Ovary (tissue), 10 donors: ENCODE measurements at places on chromosomes 6 and 20. TPM values are rescaled to one million over a fixed set of nuclear protein-coding genes. Genes with fewer than 3 reads are reported as not detected.

Gene WFDC5
- polyA plus RNA-seq: not detected

Gene MUC21
- polyA plus RNA-seq: not detected

Gene DLL1
- polyA plus RNA-seq: 0.90 TPM

Gene TRIM39
- 16.7 TPM for polyA plus RNA-seq

Gene FAM83C
- polyA plus RNA-seq: not detected

Gene PGC
- polyA plus RNA-seq: 0.81 TPM

DNA sequence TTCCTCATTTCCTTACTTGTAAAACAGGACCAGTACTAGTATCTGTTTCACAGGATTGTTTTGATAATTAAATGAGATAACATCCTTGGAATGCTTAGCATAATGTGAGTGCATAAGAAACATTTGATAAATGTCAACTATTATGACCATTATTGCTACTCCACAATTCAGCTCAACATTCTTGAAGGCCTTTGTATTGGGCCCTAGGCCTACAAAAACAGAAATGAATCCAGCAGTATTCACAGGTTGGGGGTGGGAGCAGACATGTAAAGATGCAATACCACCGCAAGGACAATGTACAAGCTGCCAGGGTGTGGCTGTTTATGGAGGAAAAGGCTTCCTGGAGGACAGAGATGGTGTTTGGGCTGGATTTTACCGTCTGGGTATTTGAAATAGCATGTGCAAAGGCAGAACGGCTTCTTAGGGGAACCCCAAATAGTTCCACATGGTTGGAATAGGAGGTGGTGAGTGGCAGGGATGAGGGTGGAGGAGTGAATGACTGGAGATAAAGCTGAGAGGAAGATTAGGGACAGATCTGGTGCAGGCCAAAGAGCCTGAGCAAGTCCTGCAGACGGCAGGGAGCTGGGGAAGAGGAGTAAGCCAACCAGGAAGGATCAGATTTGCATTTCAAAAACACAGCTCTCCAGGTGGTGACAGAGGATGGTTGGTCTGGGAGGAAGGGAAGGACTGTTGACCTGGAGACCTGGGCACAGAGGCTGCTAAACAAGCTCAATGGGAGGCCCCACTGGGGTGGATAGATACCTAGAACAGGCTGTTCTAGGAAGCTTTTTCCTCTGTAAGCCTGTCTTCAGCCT is 57.0 kb upstream of the EPB41L1 start:
- peaks cover 3% of the 10 kb centered on the region for H3K4me1 ChIP-seq
- H3K27me3 ChIP-seq: no peaks in the 10 kb centered on the region
- H3K27ac ChIP-seq: no peak overlapping the region
- H3K36me3 ChIP-seq: no peaks in the 10 kb centered on the region

DNA sequence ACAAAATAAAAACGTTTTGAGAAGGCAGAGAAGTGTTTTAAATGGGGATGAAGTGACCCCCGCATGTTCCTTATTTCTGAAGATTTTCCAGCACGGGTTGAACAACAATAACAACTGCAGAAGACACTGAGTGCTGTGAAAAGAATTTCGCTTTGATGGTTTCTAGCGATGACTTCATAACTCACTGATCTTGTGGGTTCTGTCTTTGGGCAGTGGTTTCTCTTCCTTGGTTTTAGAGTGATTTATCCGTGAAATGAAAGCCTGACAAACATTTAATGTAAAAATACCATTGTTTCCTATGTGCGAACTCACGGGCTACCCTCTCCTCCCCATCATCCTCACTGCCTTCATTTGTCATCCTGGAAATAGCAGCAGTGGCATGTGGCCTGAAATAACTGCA is 793.9 kb downstream of the QKI start:
- H3K27ac ChIP-seq: no peak overlapping the region
- DNase-seq: no peak
- no peaks in the 10 kb centered on the region for H3K36me3 ChIP-seq
- H3K4me1 ChIP-seq: no peaks in the 10 kb centered on the region

DNA sequence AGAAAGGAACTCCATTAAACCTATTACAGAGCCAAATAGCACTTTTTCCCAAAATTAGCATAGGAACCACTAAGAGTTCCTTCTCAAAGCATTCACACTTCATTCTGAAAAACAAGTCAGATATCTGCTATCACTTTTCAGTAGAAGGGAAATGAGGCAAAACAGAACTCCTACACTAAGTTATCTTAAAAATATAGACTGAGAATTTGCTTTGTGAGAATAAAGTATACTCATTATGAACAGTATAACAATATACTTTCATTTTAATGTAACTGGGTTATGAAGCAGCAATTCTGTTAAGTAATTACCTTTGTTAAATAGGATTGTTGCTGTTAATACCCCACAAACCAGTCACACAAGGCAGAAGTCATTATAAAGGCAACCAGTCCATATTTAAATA is 8.7 kb downstream of the MTRF1L start:
- no peaks in the 10 kb centered on the region for H3K36me3 ChIP-seq
- H3K27me3 ChIP-seq: no peaks in the 10 kb centered on the region
- H3K27ac ChIP-seq: no peak overlapping the region
- no peak overlapping the region for H3K4me3 ChIP-seq
- DNase-seq: no peak

GRCh38 chr20:25071734-25072133 is 10.2 kb downstream of the VSX1 start:
- no peak overlapping the region for H3K27ac ChIP-seq
- no peaks in the 10 kb centered on the region for H3K27me3 ChIP-seq
- no peak for DNase-seq
- no peaks in the 10 kb centered on the region for H3K4me1 ChIP-seq

- no peak overlapping the region for H3K4me3 ChIP-seq
- H3K27me3 ChIP-seq: no peaks in the 10 kb centered on the region
- H3K27ac ChIP-seq: no peak overlapping the region
- DNase-seq: no peak
- H3K36me3 ChIP-seq: no peaks in the 10 kb centered on the region
These were observed 46.5 kb downstream of the SLC22A3 start for GRCh38 chr6:160394654-160395035.

GRCh38 chr6:85403331-85404015 is 46.4 kb upstream of the NT5E start:
- no peaks in the 10 kb centered on the region for H3K4me1 ChIP-seq
- H3K27me3 ChIP-seq: no peaks in the 10 kb centered on the region
- DNase-seq: no peak
- H3K4me3 ChIP-seq: no peak overlapping the region
- H3K36me3 ChIP-seq: no peaks in the 10 kb centered on the region

DNA sequence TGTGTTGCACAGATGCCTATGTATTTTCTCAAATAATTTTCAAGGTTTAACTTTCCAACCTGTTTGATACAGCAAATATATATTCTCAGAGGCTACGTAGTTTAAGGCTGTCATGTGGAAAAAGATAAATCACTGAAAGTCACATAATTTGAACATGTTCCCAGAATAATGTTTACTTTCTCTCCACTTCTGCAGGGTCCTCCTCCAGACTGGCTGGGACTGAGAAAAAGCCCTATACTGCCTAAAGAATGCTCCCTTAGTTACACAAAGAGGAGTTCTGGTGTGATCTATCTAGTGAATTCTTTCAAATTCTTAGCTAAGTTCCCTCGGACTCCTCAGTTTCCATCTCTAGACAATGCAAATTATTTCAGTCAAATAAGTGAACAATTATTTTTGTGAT is 411.0 kb downstream of the C6orf118 start:
- no peak overlapping the region for H3K27ac ChIP-seq
- DNase-seq: no peak
- no peaks in the 10 kb centered on the region for H3K36me3 ChIP-seq
- no peak overlapping the region for H3K4me3 ChIP-seq
- no peaks in the 10 kb centered on the region for H3K27me3 ChIP-seq
- H3K4me1 ChIP-seq: no peaks in the 10 kb centered on the region

DNA sequence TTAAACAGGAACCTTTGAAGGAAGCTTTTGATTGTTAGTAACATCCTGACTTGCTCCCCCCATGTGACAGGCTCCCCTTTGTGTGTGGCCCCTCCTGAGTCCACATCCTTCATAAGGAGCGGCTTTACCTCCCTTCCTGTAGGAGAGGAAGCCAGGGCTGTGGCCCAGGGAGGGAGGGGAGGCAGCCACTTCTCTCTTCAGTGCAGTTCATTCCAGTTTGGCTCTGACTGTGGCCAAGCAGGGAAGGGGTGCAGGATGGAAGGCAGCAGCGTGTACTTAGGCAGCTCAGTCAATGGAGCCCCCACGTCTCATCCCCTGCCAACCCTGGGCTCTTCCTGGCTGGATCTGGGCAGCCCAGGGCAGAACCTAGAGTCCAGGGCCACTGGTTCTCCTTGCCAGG is 295.2 kb downstream of the QKI start:
- peaks cover 2% of the 10 kb centered on the region for H3K4me1 ChIP-seq
- H3K27me3 ChIP-seq: no peaks in the 10 kb centered on the region
- no peak overlapping the region for H3K27ac ChIP-seq
- H3K36me3 ChIP-seq: no peaks in the 10 kb centered on the region

- H3K36me3 ChIP-seq: no peaks in the 10 kb centered on the region
- no peak overlapping the region for H3K4me3 ChIP-seq
- H3K4me1 ChIP-seq: no peaks in the 10 kb centered on the region
These were observed 254.8 kb upstream of the STXBP5 start for GRCh38 chr6:146949425-146949824.

GRCh38 chr6:133966654-133967329 is 13.8 kb downstream of the TBPL1 start:
- H3K4me1 ChIP-seq: peaks cover 3% of the 10 kb centered on the region
- no peak overlapping the region for H3K27ac ChIP-seq
- H3K36me3 ChIP-seq: no peaks in the 10 kb centered on the region
- H3K27me3 ChIP-seq: no peaks in the 10 kb centered on the region

GRCh38 chr6:108732091-108732870 is 115.9 kb upstream of the ARMC2 start:
- no peak for DNase-seq
- H3K4me1 ChIP-seq: no peaks in the 10 kb centered on the region
- no peaks in the 10 kb centered on the region for H3K27me3 ChIP-seq
- no peak overlapping the region for H3K27ac ChIP-seq

DNA sequence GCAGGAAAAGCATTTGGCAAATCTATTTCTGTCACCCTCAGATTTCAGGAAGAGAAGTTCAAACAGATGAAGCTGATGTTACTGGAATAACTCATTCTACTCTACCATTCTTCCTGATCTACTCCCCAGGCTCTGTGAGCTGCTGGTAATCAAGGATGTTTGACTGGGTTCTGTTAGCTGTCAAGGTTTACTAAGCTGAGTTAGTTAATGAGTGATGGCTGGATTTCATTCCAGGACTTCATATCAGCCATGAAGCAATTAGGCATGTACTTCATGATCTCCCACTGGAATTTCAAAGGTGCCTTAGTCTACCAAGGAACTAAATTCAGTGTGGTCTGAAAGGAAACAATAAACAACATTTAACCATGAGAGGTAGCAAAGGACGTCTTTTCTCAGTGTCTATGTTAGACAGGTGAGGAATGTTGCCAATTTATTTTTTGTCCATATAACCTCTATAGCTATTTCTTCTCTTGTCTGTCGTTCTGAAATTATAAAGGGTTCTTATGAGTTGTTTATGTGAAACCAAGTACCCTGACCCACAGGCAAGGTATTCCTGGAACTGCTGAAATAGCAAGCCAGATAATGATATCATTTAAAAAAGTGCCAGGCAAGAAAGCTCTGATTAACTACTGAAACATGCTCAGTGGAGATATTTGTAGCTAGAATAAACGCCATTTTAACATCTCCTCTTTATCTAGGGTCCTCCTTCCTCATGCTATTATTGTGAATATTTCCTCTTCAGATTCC is 112.9 kb downstream of the BACH2 start:
- no peak overlapping the region for H3K4me3 ChIP-seq
- no peaks in the 10 kb centered on the region for H3K4me1 ChIP-seq
- no peaks in the 10 kb centered on the region for H3K36me3 ChIP-seq
- DNase-seq: no peak
- H3K27ac ChIP-seq: no peak overlapping the region

DNA sequence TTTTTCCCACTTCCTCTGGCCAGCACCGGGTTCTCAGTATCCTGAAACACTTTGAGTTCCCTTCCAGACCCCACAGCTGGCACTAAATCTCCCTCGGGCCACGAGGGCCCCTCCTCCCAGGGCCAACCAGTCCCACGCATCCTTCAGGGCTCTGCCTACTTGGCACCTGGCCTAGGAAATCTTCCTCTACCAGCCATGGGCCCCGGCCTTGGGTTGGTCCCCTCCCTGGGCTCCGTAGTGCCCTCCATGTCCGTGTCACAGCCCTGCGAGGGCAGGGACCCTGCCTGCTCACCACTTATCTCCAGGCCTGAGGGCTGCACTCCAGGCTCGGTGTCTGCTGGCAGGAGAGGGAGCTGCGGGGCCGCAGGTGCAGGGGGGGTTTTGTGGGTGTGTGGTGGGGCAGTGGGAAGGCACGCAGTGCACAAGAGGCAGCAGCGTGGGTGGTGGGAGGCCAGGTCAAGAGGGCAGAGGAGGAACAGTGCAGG is 48.8 kb upstream of the CDH22 start:
- H3K36me3 ChIP-seq: no peaks in the 10 kb centered on the region
- H3K4me3 ChIP-seq: no peak overlapping the region
- H3K27ac ChIP-seq: peak overlapping the region; percentile 44
- H3K4me1 ChIP-seq: peaks cover 12% of the 10 kb centered on the region
- DNase-seq: peak; percentile 48

- no peaks in the 10 kb centered on the region for H3K36me3 ChIP-seq
- H3K27me3 ChIP-seq: no peaks in the 10 kb centered on the region
- no peak overlapping the region for H3K4me3 ChIP-seq
- peaks cover 4% of the 10 kb centered on the region for H3K4me1 ChIP-seq
These were observed 76.4 kb downstream of the HIVEP1 start for GRCh38 chr6:12088531-12088930.

GRCh38 chr6:104506429-104506828 is 353.3 kb downstream of the HACE1 start:
- no peaks in the 10 kb centered on the region for H3K4me1 ChIP-seq
- DNase-seq: no peak
- no peak overlapping the region for H3K27ac ChIP-seq
- no peaks in the 10 kb centered on the region for H3K27me3 ChIP-seq

DNA sequence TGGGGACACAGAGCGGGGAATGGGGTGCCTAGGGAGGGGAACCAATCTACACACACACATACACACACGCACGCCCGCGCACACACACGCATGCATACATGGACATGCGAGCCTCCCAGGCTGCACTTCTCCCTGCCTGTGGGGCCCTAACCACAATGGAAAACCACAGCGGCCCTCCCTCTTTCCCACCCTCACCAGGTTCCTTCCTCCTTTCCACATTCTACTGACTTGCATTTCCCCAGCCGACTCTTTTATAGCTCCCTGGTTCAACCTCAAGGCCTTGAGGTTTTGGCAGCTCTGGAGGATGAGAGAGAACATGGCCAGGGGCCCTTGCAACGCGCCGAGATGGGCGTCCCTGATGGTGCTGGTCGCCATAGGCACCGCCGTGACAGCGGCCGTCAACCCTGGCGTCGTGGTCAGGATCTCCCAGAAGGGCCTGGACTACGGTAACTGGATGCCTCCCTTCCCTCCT is at the start of gene BPI:
Gene BPI (plus strand): TSS at position 249 of the 472 bp plus-strand sequence. CDS start 68 bp downstream, at position 317.
- H3K4me3 ChIP-seq: no peak within 1 kb of the TSS
- H3K36me3 ChIP-seq: no peaks in the 10 kb centered on the region
- peaks cover 4% of the 10 kb centered on the region for H3K4me1 ChIP-seq
- no peak for DNase-seq
- H3K27me3 ChIP-seq: no peaks in the 10 kb centered on the region
- no peak within 1 kb of the TSS for H3K27ac ChIP-seq

- H3K4me3 ChIP-seq: no peak overlapping the region
- H3K4me1 ChIP-seq: peaks cover 2% of the 10 kb centered on the region
- H3K27me3 ChIP-seq: peaks cover 2% of the 10 kb centered on the region
- no peak for DNase-seq
- no peak overlapping the region for H3K27ac ChIP-seq
- H3K36me3 ChIP-seq: no peaks in the 10 kb centered on the region
These were observed 31.4 kb downstream of the TFAP2A start for GRCh38 chr6:10383331-10384090.
